ENCODE measurements at places on chromosomes 12 and 14.

DNA sequence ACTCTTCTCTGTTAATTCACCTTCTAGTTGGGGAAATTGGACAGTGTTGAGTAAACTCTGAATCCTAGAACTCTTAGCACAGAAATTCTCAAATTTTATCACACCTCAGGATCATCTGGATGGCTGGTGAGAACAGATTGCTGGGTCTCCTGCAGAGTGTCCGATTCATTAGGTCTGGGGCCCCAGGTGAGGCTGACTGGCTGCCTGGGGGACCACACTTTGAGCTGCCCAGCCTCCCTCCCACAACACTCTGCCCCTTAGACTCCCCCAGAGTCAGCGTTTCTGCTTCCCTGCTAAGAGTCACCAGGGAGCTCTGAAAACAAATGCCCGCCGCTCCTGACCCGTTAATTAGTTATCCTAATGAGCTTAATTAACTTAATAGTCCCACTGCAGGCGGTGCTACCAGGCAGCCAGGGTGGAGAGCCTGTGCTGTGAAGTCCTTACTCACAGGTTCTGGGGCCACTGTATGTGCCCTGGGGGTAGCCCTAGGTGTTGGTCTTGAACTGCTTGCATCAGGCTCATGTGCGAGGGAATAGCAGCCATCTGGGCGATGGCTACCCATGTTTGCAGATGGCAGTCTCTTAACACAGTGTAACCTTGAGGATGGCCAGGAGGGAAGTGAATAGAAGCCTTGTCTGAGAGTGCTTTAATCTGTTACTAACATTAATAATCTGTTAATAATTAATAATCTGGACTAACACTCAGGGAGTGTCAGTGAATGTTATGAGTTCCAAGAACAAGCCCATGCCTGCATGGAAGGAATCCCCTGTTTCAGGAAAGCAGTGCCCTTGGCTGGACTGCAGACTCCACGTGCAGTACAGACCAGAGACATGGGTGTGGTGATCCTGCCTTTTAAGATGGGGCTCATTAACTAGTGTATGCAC is 35.6 kb downstream of the AACS start:
- DNase-seq: no peak
- H3K27ac ChIP-seq: no peak overlapping the region
- H3K4me3 ChIP-seq: no peak overlapping the region
- peaks cover 9% of the 10 kb centered on the region for H3K36me3 ChIP-seq
- H3K4me1 ChIP-seq: peaks cover 7% of the 10 kb centered on the region

- peak overlapping the region; percentile 86 for H3K4me3 ChIP-seq
- H3K36me3 ChIP-seq: no peaks in the 10 kb centered on the region
- peaks cover 61% of the 10 kb centered on the region for H3K27me3 ChIP-seq
- peaks cover 10% of the 10 kb centered on the region for H3K4me1 ChIP-seq
Observed at GRCh38 chr12:30823156-30823699, 68.5 kb upstream of the CAPRIN2 start.

GRCh38 chr14:104554608-104555429 is 24.7 kb upstream of the C14orf180 start:
- no peak for DNase-seq
- H3K4me3 ChIP-seq: no peak overlapping the region
- H3K27ac ChIP-seq: no peak overlapping the region

GRCh38 chr12:94674835-94675234 is 24.5 kb upstream of the TMCC3 start:
- H3K4me1 ChIP-seq: peaks cover 12% of the 10 kb centered on the region
- no peak for DNase-seq
- H3K36me3 ChIP-seq: no peaks in the 10 kb centered on the region
- H3K4me3 ChIP-seq: no peak overlapping the region
- H3K27ac ChIP-seq: no peak overlapping the region

GRCh38 chr12:69834147-69834546 is 9.1 kb downstream of the MYRFL start:
- H3K27me3 ChIP-seq: peaks cover 8% of the 10 kb centered on the region
- H3K36me3 ChIP-seq: no peaks in the 10 kb centered on the region
- H3K27ac ChIP-seq: no peak overlapping the region
- no peaks in the 10 kb centered on the region for H3K4me1 ChIP-seq

DNA sequence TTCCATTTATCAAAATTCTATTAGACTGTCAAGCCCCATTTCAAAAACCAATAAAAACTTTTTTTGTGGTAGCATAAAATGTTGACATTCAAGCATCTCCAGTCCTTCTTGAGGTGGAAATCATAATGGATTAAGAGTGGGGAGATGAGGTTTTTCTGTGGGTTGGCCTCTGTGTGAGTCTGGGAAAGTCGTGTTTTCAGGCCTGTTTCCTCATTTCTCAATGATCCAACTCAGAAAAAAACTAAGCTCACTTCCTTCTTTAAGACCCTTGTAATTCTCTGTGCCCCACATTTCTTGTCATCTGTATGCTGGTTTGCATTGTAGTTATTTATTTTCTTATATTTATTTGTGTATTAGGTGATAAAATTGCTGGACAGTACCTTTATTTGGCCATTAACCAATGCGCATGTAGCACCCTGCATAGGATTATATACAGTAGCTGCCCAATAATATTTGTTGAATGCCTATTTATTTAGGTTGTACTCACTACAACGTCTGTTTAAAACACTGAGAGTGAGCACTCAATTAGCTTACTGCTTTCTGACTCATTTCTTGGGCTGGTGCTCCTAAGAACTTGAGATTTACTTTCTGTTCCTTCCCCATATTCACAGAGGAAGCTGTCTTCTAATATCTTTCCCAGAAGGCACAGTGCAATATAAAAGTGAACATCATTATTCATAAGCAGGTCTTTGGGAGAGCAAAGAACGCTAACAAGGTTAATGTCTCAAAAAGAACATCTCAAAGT is 121.9 kb downstream of the DNAI7 start:
- peaks cover 63% of the 10 kb centered on the region for H3K36me3 ChIP-seq
- H3K27ac ChIP-seq: no peak overlapping the region
- no peak overlapping the region for H3K4me3 ChIP-seq
- H3K4me1 ChIP-seq: peaks cover 14% of the 10 kb centered on the region
- H3K27me3 ChIP-seq: no peaks in the 10 kb centered on the region

- H3K27ac ChIP-seq: no peak overlapping the region
- H3K4me1 ChIP-seq: peaks cover 4% of the 10 kb centered on the region
- H3K27me3 ChIP-seq: peaks cover 21% of the 10 kb centered on the region
- no peak for DNase-seq
- no peaks in the 10 kb centered on the region for H3K36me3 ChIP-seq
- no peak overlapping the region for H3K4me3 ChIP-seq
Observed at GRCh38 chr14:99619835-99620834, 16.1 kb upstream of the CCDC85C start.

GRCh38 chr12:8831116-8831515 is 8.7 kb downstream of the A2ML1 start:
- no peaks in the 10 kb centered on the region for H3K36me3 ChIP-seq
- peaks cover 7% of the 10 kb centered on the region for H3K27me3 ChIP-seq
- DNase-seq: no peak
- H3K27ac ChIP-seq: no peak overlapping the region

GRCh38 chr12:52401926-52402325 is 4.2 kb downstream of the KRT82 start:
- H3K36me3 ChIP-seq: no peaks in the 10 kb centered on the region
- H3K4me1 ChIP-seq: no peaks in the 10 kb centered on the region
- no peak overlapping the region for H3K4me3 ChIP-seq
- peaks cover 10% of the 10 kb centered on the region for H3K27me3 ChIP-seq

DNA sequence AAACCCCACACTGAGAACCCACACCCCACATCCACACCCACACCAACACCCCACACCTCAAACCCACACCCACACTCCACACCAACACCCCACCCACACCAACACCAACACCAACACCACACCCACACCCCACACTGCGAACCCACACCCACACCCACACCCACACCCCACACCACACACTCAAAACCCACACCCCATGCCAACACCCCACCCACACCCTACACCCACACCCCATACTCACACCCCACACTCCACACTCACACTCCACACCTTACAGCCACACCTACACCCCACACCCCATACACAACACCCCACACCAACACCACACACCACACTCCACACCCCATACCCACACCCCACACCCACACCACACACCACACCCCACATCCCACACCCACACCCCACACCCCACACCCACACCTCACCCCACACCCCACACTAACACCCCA is 38.0 kb downstream of the TMEM120B start:
- H3K4me3 ChIP-seq: no peak overlapping the region
- no peak for DNase-seq
- no peaks in the 10 kb centered on the region for H3K27me3 ChIP-seq
- H3K4me1 ChIP-seq: peaks cover 8% of the 10 kb centered on the region
- no peak overlapping the region for H3K27ac ChIP-seq

DNA sequence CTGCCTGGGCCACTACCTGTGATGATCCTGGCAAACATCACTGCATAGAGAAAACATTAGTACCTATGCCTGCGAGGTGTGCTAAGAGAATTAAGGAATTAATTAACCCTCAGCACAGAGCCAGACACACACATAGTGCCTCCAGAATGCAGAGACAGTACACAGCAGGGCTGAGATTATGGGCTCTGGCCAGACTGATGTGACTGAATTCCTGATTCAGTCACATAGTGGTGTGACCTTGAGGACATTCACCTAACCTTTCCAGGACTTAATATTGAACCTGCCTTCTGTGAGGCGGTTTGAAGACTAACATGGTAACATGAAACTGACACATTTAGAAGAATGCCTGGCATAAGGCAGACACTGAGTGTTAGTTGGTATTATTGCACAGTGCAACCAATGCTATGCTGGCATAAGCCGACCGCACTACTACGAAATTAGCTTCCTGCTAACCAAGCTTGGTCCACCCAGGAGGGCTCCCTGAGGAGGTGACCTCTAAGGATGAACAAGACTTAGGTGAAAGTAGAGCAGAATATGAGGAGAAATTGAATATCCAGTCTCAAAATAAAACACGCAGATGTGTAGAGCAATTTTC is 32.0 kb upstream of the SELPLG start:
- DNase-seq: no peak
- H3K27ac ChIP-seq: peak overlapping the region; percentile 12
- no peaks in the 10 kb centered on the region for H3K36me3 ChIP-seq
- no peak overlapping the region for H3K4me3 ChIP-seq
- peaks cover 15% of the 10 kb centered on the region for H3K4me1 ChIP-seq
- no peaks in the 10 kb centered on the region for H3K27me3 ChIP-seq

GRCh38 chr14:25574628-25575325 is 524.8 kb upstream of the STXBP6 start:
- no peaks in the 10 kb centered on the region for H3K4me1 ChIP-seq
- H3K27me3 ChIP-seq: no peaks in the 10 kb centered on the region
- DNase-seq: no peak
- H3K27ac ChIP-seq: no peak overlapping the region

- H3K27ac ChIP-seq: no peak overlapping the region
- H3K4me1 ChIP-seq: peaks cover 3% of the 10 kb centered on the region
- peaks cover 23% of the 10 kb centered on the region for H3K27me3 ChIP-seq
- DNase-seq: peak; percentile 80
- no peak overlapping the region for H3K4me3 ChIP-seq
- H3K36me3 ChIP-seq: no peaks in the 10 kb centered on the region
Observed at GRCh38 chr12:47941871-47942613, 21.4 kb upstream of the TMEM106C start.

GRCh38 chr14:71905860-71906259 is 26.4 kb upstream of the RGS6 start:
- H3K4me1 ChIP-seq: no peaks in the 10 kb centered on the region
- no peak overlapping the region for H3K4me3 ChIP-seq
- peaks cover 15% of the 10 kb centered on the region for H3K27me3 ChIP-seq
- DNase-seq: no peak
- H3K36me3 ChIP-seq: no peaks in the 10 kb centered on the region
- H3K27ac ChIP-seq: no peak overlapping the region

Measured in activated CD4-positive, alpha-beta T cell treated with anti-CD3 and anti-CD28 coated beads, Interleukin-2, amount 10 ng/mL, durations not matched to agents 24 days and 14 days (primary cell).